ENCODE measurements at places on chromosomes 7 and 10. TPM values are rescaled to one million over a fixed set of nuclear protein-coding genes. Genes with fewer than 3 reads are reported as not detected.

FAM25G gene
- not detected for polyA plus RNA-seq

EPDR1 gene
- 7.4 TPM for polyA plus RNA-seq

ORAI2 gene
- polyA plus RNA-seq: 85.8 TPM

ATP5MK gene
- 408 TPM for polyA plus RNA-seq

PTN gene
- 23.7 TPM for polyA plus RNA-seq

ACSL5 gene
- polyA plus RNA-seq: 0.08 TPM
